HT1080 (cell line): ENCODE measurements at places on chromosomes 1 and 21. TPM values are rescaled to one million over a fixed set of nuclear protein-coding genes. Genes with fewer than 3 reads are reported as not detected.

Gene SPAG17
- total RNA-seq: not detected in 2 replicates

Gene ACADM
- total RNA-seq: 45.1 and 45.4 TPM in 2 replicates

Gene CLCA1
- not detected in 2 replicates for total RNA-seq

Gene GPR37L1
- total RNA-seq: not detected in 2 replicates

Gene JAM2
- 0.08 TPM in 1 of 2 replicates, not detected in the other for total RNA-seq

Gene AGT
- total RNA-seq: 0.10 and 0.40 TPM in 2 replicates

Gene ZBTB8B
- not detected in 2 replicates for total RNA-seq

Gene PIK3R3
- 2.1 and 2.6 TPM in 2 replicates for total RNA-seq

Gene PLEKHN1
- 2.5 and 3.3 TPM in 2 replicates for total RNA-seq

Gene OR6N1
- not detected in 2 replicates for total RNA-seq

Gene LCE3D
- total RNA-seq: not detected in 2 replicates

Gene SPATA17
- 0.93 and 2.5 TPM in 2 replicates for total RNA-seq

Gene OLFML3
- 4.0 and 5.1 TPM in 2 replicates for total RNA-seq

Gene ARHGEF16
- 0.05 and 0.23 TPM in 2 replicates for total RNA-seq

Gene IFI16
- 34.3 and 36.3 TPM in 2 replicates for total RNA-seq

Gene EFNA1
- 1.4 and 3.6 TPM in 2 replicates for total RNA-seq

Gene ATP6V1G3
- total RNA-seq: not detected in 2 replicates

Gene PHTF1
- total RNA-seq: 28.2 and 34.5 TPM in 2 replicates

Gene NCF2
- total RNA-seq: 4.4 and 5.4 TPM in 2 replicates

Gene SLC66A1
- 23.6 and 26.9 TPM in 2 replicates for total RNA-seq

Gene PPM1J
- total RNA-seq: 0.27 and 0.59 TPM in 2 replicates

Gene RNF186
- not detected in 2 replicates for total RNA-seq

Gene GUCA2A
- 0.69 TPM in 1 of 2 replicates, not detected in the other for total RNA-seq

Gene UAP1
- total RNA-seq: 233 and 246 TPM in 2 replicates

Gene KRTAP12-3
- not detected in 2 replicates for total RNA-seq

Gene MATN1
- total RNA-seq: 0.43 TPM in 1 of 2 replicates, not detected in the other

Gene C1orf174
- total RNA-seq: 63.9 and 81.2 TPM in 2 replicates

Gene TCHH
- total RNA-seq: under 0.01 TPM in 1 of 2 replicates, not detected in the other

Gene HTR6
- total RNA-seq: not detected in 2 replicates

Gene CDK18
- total RNA-seq: 0.87 and 1.7 TPM in 2 replicates

Gene LRRC53
- total RNA-seq: not detected in 2 replicates

Gene GPR3
- 2.7 and 2.8 TPM in 2 replicates for total RNA-seq

Gene OLIG2
- total RNA-seq: not detected in 2 replicates

Gene KDF1
- not detected in 2 replicates for total RNA-seq

Gene ACTL8
- total RNA-seq: 31.1 and 32.7 TPM in 2 replicates

Gene PEAR1
- 4.1 and 5.2 TPM in 2 replicates for total RNA-seq

Gene ADAMTS1
- 0.07 TPM in 1 of 2 replicates, not detected in the other for total RNA-seq

Gene MPL
- total RNA-seq: not detected in 2 replicates

Gene CRNN
- not detected in 2 replicates for total RNA-seq

Gene DCST2
- total RNA-seq: 0.03 TPM in 1 of 2 replicates, not detected in the other

Gene ADGRL4
- 52.1 and 63.2 TPM in 2 replicates for total RNA-seq
